Breast epithelium (tissue), 4 donors: ENCODE measurements at places on chromosomes 6 and 20.

- no peak for DNase-seq
Measured at GRCh38 chr20:54345821-54346220, 129.6 kb upstream of the DOK5 start.

DNA sequence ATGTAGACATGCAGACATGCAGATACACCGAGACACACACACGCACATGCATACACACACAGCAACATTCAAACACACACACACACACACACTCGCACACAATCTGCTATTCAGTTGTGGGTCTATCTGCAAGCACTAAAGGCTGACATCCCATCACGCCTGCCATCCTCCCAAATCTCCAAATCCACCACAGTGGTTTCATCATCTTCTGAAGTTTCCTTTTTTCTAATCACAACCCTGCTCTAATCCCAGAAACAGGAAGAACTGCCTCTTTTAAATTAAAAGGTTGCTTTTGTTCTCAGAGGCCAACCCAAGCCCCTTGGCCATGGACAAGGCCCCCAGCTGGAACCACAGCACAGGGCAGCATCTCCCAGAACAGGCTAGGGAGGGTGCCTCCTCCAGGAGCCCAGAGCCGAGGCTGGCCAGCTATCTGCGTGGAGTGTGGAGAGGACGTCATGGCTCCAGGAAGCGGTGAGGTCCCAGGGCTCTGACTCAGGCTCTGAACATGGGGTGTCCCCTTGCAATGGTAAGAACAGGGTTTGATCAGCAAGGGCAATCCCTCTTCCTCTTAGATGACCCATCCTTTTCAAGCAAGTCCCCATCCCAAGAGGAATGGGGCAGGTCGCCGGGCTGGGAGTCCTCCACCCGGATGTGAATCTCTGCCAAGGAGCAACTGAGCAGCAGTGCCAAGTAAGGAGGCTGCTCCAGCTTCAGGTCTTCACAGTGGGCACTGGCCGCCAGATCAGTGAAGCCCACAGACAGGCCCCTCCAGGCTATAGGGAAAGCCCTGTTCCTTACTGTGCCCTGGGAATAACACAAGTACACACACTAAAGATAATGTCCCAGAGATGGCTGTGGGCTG is 14.7 kb downstream of the FOXF2 start:
- peak; percentile 48 for DNase-seq

DNA sequence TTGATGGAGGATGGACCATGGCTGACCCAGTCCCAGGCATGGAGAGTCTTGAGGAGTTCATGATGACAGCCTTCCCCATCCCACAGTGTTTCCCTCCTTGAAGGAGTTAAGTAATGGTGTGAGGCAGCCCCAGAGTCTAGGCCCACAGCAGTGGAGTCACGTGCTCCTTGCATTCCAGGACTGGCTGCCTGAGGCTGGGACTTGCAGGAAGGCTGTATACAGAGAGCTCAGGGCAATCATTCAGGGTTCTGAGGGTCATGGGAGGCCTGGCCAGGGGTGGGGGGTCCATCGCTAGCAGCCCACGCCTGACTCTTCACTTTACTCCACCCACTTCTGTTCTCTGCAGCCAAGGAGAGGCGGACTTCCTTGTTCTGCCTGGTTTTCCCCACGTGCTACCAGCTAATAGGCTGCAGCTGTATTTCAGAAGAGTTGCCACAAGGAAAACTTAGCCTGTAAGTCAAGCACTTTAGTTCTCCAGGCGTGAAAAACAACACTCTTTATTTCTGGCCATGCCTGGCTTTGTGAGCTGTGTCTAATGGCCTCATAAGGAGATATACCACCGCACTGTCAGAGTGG is 272.5 kb downstream of the DHX35 start:
- no peak for DNase-seq

- no peak for DNase-seq
Measured at GRCh38 chr20:51914758-51915157, 112.4 kb upstream of the SALL4 start.

GRCh38 chr6:135212935-135213334 is 31.8 kb downstream of the MYB start:
- DNase-seq = no peak

DNA sequence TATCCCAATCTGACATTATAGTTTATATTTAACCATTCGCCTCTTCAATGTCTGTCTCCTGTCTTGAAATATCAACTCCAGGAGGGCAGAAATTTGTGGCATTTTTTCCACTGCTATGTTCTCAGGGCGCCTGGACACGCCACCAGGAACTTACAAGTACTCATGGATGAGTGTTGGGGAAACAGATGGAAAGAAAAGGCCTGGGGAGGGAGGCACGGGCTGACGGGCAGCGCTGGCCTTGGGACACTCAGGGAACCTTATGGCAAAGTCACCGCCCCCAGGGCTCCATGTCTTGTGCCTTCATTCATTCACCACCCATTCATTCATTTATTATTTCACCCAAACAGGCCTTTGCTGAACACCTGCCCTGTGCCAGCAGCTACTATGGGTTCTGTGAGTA is 222.9 kb downstream of the PREX1 start:
- DNase-seq = no peak

- no peak for DNase-seq
Measured at GRCh38 chr20:37956107-37956585, 53.2 kb downstream of the VSTM2L start.

GRCh38 chr6:90982051-90982450 is 395.2 kb upstream of the MAP3K7 start:
- DNase-seq = no peak

- DNase-seq = no peak
Measured at GRCh38 chr6:144250276-144250675, 34.9 kb upstream of the UTRN start.

DNA sequence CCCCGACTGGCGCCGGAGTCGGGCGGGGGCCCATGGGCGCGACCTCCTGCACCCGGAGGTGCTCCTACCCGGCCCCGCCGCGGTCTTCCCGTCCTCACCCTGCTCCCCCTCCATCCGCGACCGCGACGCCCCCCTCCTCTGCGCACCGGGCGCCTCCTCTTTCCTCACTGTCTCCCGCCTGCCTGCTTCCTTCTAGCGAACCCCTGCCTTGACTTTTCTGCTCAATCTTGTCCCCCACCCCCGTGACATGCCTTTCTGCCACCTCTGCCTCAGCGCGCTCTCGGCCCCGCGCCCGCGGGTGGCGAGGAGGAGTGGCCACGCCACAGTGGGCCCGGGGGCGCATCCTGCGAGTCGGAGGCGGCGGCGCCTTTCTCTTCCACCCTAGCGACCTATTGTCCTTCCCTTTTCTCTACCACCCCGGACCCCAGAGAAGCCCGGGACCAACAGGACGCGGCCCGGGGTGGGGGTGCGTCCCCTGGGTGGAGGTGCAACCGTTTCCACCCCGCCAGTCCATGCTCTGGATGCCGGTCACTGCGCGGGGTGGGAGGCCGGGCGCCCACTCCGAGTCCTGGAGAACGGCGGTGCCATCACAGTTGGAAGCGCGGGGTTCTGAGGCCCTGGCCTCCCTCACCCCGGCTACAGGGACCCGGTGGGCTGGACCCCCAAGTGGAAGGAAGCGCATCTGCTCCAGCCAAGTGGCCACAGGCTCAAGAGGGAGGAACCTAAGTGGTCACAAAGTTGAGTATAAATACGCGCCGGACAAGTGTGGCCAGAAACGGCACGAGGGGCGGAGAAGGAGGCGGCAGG is 2.0 kb downstream of the PDE10A start:
- DNase-seq = no peak

DNA sequence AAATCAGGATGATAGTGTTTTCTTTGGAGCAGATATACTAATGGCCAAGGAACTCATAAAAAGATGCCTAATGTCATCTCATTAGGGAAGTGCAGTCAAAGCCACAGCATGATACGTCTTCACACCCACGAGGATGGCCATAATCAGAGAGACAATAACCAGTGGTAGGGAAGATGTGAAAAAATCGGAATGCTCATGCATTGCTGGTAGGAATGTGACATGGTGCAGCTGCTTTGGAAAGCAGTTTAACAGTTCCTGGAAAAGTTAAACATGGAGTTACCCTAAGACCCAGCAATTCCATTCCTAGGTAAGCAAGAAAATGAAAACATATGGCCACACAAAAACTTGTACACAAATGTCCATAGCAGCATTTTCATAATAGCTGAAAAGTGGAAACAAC is 29.9 kb downstream of the BCAS1 start:
- DNase-seq = no peak

DNA sequence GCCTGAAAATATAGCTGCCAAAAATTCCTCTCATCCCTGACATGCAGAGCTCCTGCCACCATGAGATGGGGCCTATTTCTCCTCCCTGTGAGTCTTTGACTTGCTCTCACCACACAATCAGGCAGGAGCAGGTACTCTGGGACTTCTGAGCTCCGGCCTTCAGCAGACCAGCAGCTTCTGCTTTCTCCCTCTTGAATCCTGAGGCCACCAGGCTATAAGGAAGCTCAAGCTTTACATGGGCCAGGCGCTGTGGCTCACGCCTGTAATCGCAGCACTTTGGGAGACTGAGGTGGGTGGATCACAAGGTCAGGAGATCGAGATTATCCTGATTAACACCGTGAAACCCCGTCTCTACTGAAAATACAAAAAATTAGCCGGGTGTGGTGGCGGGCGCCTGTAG is 238.7 kb upstream of the RREB1 start:
- DNase-seq = no peak

GRCh38 chr20:11205769-11206362 is 532.1 kb upstream of the JAG1 start:
- DNase-seq = no peak

DNA sequence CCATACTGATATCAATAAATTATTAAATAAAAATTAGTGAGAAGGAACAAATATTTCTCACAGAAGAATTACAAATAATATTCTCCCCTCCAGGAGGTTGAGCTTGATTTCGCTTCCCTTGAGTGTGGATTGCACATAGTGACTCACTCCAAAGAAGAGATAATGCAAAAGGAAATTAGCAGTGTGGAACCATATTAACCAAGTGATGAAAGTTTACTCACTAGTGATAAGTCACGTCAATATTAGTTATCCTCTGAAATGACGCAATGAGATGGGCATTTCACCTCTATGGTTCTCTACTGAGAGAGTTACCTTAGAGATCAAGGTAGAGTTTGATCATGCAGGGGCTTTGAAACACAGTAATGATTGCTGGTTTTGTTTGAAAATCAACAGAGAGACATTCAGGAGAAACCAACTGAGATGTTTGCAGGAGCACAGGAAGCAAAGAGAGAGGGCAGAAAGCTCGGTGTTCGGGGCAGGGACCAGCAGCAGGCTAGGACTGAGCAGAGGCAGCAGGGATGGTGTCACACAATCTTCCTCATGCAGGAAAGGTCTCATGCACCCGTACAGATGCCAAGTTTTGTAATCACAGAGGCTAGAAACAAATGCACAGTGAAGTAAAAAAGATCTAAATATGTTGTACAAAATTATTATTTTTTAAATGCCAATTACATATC is 634.5 kb downstream of the QKI start:
- no peak for DNase-seq

DNA sequence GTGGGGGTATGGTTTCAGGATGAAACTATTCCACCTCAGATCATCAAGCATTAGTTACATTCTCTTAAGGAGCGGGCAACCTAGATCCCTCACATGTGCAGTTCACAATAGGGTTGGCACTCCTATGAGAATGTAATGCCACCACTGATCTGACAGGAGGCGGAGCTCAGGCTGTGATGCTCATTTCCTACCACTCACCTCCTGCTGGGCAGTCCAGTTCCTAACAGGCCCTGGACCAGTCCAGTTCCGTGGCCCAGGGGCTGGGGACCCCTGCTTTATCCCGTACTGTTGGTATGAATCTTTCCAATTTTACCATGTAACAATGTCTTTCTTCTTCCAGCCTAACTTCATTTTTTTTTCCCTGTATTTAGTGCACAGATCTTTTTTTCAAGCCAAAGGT is 94.9 kb downstream of the OGFRL1 start:
- DNase-seq = no peak

DNA sequence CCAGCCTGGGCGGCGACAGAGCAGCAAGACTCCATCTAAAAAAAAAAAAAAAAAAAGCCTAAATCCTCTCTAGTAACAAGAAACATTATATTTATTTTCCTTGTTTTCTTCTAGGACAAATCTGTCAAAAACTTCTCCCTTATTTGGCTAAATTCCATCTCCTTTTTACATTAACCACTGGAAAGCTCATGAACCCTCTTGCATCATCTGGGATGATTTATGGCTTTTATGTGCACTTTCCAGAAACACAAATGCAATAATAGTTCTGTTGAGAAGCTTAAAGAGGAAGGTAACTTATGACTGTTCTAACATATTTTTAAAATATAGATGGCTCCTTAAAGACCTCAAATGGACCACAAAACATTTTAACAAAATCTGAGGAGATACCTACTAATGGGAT is 526.1 kb upstream of the SPTLC3 start:
- no peak for DNase-seq

DNA sequence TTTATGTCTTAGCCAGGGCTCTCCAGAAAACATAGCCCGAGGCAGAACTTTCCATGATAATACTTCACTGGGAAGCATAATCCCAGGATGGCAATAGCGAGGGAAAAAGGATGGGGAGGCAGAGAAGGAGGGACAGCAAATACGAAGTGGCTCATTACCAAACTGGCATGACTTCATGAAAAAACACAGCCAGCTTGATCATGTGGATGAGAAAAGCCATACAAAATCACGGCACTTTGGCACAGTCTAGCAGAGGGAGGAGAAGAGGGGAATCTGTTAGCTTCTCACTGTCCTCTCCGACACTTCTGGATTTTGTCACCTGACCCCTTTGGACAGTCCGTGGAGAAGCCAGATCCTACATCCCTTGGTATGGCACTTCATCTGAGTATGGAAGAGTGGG is 212.5 kb upstream of the GRIK2 start:
- DNase-seq = no peak

- peak; percentile 86 for DNase-seq
Measured at GRCh38 chr6:28136585-28137504, 4.8 kb upstream of the ZKSCAN8 start.

DNA sequence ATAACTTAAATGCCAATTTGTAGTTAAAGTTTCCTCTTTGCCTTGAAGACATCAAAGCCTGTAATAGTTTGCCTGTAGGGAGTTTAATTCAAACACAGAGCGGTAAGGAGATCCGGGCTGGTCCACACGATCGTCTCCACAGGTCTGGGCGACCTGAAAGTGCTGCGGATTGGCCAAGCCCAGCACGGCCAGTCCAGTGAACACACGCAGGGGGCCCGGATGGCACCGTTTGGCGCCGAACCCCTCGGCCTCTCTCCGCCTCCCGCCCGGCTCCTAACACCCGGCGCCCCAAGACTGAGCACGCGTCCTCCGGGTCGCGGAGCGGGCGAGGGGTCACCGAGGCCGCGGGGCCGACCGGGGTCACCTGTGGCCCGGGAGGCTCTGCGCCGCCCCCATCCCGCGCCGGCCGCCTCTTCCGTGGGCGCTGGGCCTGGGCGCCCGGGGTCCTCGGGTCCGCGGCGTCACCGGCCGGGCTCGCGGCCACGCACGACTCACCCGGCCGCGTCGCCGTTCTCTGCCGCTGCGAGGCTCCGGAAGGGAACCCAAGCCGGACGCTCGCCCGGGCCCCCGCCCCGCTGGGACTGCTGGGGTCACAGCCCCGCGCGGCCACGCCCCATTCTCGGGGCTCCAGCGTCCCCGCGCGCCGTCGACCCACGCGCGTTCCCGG is 481 bp downstream of the SERPINB6 start:
- DNase-seq = no peak

- DNase-seq = no peak
Measured at GRCh38 chr6:89797317-89797716, 22.3 kb downstream of the MDN1 start.

- no peak for DNase-seq
Measured at GRCh38 chr20:63284083-63284440, 8.9 kb upstream of the COL20A1 start.
